Activated CD4-positive, CD25-positive, alpha-beta regulatory T cell treated with anti-CD3 and anti-CD28 coated beads, Interleukin-2, amount 50 U/mL, for 72 hours (primary cell): ENCODE measurements at places on chromosomes 12 and 14.
A peak's percentile ranks its signal among the peaks of the same experiment; 100 is the strongest.

DNA sequence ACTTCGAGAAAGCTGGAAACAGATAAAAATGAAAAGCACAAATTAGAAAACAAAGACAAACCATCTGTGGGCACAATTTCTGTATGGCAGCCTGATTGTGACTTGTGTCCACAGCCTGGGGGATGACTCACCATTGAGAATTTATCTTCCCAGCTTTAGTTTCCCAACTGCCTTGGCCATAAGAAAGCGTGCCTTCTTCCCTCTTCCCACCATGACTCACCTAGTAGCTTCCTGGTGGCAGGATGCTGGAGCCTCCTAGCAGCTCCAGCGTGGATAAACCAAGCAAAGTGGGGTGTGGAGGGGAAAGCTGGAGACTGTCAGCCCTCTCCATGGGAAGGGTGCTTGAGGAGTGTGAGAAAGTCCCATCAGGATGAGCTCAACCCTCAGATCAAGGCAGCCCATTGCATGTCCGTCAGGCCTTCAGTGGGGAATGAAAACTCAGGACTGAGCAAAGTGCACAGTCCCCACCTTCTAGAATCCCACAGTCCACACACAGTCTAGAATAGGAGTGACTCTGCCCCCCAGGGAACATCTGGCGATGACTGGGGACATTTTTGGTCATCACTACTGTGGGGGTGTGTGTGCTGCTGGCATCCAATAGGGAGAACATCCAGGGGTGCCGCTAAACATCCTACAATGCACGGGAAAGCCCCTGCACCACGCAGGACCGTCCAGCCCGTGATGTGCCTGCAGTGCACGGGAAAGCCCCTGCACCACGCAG, 22.4 kb upstream of the SERPINA6 start:
- DNase-seq = no peak

DNA sequence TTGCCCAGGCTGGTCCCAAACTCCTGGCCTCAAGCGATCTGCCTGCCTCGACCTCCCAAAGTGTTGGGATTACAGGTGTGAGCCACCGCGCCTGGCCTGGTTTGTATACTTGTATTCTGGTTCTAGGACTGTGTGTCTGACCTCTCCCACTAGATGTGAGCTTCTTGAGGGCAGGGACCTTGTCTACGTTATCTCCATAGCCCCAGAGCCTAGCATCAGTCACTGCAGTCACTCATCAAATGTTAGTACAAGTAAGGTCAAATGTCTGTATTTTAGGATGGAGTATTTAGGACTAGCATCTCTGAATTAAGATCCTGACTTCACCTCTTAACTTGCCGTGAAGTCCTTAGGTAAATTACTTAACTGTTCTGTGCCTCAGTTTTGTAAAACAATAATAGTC, 2.9 kb downstream of the RILPL2 start:
- no peak for DNase-seq

GRCh38 chr12:104232609-104233280, 17.2 kb downstream of the TXNRD1 start:
- no peak for DNase-seq

DNA sequence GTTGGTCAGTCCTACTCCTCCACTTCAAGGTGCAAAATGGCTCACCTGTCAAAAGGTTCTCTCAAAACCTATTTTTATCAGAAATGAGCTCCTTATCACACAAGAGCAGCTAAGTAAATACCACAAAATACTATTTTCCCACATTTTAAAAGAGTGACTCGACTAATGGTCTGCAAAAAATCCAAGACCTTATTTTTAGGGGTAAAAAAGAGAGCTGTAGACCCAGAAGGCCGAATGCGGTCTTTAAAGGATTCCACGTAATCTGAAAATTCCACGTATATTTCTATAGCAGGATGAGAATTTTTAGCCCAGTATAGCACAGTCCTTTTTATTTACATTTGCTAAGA, 3.8 kb downstream of the C14orf93 start:
- no peak for DNase-seq

DNA sequence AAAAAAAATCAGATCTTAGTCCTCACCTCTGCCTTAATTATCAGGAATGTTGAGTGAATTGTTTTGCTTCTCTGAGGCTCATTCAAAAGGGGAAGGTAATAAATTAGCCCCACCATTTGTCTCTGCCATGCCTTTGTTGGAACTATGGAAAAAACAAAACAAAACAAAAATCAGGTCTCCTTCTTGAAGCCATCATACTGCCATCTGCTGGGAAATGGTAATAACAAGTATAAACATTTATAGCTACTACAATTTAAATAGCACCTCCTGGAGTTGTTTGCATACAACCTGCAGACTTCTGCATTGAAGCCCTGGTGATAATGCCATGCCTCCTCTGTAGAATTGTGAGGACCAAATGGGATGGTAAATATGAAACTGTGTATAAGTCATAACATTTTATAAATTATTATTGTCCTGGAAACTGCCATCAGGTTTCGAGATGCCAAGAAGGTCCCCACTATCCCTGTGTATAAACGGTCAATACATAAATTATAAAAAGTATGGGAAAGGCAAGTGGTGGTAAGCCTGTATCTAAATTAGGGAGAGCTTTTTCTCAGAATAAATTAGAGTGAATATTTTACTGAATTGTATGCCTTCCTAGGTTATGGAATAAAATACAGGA, 87.2 kb upstream of the FGD4 start:
- DNase-seq = no peak

DNA sequence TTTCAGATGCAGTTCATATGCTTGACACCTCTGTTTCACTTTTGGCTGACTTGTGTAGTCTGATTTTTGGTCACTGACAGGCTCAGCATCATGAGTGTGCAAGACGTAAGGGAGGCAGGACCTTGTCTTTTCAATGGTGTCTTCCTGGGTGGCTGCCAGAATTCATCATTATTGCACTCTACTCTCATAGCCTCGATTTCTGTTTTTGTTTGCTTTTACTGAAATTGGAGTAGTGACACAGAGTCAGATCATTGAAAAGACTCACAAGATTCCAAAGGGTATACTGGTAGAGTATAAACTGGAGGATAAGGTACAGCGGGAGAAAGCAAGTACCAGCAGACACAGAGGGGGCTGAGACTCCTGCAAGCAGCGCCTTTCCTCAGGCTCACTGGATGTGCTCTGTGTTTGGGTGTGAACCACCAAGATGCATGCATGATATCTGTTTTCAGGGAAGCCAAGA, 126.3 kb upstream of the FGD4 start:
- no peak for DNase-seq

GRCh38 chr14:73241481-73242165, 4.3 kb downstream of the PAPLN start:
- no peak for DNase-seq

GRCh38 chr14:36988989-36989388, 183.4 kb downstream of the SLC25A21 start:
- DNase-seq = no peak

DNA sequence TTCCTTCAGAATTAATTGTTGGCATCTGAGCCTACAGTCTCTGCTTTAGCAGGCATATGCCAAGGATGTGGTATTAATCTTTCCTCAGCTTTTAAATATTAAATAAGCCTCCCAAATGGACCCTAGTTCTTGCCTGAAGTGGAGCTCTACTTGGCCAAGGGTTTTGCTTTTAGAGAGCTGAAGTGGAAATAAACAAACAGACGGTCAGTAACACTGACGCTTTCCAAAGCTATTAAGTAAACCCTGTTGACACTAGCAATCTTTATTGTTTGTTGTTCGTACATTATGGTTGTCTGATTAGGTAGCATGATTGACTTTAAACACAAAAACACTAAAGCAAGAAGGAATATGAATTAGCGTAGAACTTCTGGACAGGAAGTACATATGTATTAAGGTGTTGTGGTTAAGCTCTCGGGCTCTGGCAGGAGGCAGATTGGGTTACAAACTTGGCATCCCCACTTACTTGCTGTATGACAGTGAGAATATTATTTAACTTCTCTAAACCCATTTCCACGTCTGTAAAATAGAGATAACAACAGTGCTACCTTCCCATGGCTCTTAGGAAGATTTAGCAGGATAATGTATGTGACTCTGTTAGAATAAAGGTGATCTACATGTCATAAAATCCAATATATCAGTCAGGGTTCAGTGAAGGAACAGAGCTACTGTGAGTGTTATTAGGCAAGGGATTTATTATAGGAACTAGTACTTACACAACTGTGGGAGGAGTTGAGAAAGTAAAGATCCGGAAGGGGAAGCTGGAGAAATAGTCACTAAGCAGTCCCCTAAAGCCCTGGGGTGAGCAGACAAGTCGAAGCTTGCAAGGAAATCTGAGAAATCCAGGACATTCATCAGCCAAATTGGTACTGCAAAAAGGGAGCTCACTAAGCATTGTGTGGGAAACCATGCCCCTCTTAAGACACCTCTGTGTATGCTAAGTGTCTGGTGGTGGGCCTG, 92.2 kb upstream of the ATF7IP start:
- DNase-seq = no peak

- no peak for DNase-seq
Measured at GRCh38 chr14:38233218-38233617, 22.7 kb downstream of the CLEC14A start.

DNA sequence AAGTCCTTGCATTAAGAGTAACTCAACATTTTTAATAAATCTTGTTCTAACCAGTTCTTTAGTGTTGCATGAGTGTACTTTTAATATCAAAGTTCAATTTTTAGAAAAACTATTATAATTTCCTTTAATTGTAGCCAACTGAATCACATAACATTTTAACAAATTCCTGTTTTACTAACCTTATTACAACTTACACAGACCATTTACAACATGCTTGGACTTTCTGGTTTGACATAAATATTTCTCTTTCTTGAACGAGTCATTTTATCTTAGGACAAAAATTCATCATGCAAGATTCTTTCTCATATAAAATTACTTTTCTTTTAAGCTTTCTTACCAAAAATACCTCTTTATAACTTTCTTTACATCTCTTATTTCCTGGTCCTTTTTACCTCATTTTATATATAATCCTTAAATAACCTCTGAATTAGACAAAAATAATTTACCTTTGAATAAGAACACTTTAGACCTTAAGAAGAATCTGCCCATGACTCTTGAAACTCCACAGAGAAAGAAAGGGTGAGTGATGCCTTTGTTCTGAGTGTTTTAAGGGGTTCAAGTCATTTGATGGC, 3.9 kb downstream of the SLCO1A2 start:
- DNase-seq = no peak

DNA sequence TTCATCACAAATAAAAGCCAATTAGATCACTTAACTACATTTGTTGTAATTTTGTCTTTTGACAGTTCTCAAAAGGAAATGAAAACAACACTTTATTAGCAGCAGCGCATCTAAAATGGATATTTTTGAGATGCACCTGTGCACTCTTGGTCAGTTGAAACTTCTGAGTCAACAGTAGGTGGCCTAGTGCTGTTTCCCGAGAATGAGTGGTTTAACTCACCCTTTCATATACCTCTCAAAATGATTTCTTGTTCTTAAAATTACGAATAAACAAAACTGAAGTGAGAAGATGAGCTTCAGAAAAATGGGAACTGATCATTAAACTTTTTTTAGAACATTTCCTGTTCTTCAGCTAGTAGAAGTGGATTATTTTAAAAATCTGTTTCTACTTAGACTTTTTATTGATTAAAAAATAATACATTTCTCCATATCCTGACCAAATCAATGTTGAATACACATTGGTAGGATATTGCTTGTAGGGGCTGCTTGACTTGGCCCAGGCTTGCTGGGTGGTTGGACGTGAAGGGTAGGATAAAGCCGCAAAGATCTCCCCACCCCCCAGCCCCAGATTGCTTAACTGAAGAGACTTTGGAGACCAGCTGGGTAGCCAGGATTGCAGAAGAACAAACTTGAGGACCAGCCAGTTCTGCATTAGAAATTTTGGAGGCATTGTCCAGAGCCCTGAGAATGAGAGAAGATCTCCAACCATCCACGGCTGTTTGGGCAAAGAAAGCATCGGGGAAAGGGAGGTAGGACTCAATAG, 22.3 kb upstream of the STK38L start:
- DNase-seq = no peak

- DNase-seq = peak; percentile 34
Measured at GRCh38 chr12:104219908-104220404, 4.4 kb downstream of the TXNRD1 start.

- DNase-seq = no peak
Measured at GRCh38 chr12:84730561-84731162, 181.9 kb downstream of the SLC6A15 start.

GRCh38 chr12:114895827-114896226, 211.9 kb upstream of the TBX3 start:
- DNase-seq = no peak

DNA sequence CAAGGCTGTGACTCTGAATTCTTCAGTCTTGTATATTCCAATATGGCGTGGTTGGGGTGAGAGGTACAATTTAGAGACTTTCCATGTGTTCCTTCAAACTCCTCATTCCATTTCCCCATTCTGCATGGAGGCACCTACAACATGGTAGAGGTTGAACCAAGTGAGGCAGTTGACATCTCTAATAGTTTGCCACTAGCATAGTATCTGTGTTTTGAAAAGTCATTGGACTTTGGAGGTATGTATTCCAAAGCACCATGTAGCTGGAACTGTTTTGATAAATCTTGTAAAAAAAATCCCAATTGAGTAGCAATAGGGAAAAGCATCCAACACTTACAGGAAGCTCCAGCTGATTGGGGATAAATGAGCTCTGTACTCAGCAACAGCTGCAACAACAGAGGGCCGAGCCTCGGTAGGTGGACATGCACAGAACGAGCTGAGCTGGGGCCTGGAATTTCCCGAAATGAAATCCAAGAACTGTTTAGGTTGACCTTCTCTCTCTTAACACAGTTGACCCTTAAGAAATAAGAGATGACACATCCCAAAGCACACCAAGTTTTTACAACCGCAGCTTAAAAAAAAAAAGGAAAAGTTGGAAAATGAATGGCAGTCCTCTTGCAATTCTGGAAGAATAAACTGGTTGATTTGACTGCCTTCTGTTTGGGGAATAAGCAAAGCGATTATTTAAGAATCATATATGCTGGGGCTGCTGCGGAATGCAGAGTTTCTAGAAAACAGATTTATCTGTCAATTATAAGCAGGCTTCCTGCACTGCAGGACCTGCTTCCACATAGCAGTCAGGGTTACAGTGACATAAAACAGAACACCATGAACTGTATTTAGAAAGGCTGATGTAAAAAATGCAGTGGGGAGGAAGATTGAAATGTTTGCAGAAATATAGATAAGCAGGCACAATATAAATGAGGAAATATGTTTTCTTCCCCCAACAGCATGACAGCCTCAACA, 194.6 kb upstream of the KRR1 start:
- no peak for DNase-seq

DNA sequence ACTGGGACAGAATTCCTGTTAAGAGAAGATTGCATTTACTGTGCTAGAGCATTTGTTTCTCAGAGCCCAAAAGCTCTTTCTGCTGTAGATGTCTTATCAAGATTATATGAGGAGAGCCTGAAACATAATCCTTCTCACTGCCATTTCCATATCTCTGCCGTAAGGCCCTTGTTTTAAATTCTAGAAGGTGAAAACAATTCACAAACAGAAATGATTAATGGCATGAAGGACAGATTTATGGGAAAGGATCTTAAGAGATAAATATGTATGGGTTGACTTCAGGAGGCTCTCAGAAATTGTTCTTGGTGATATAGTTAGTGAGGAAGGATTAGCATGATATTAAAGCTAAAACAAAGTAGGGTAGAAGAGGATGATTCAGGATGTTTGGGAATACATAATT, 40.8 kb upstream of the PRICKLE1 start:
- no peak for DNase-seq
